ENCODE measurements at places on chromosomes 2 and 18.

DNA sequence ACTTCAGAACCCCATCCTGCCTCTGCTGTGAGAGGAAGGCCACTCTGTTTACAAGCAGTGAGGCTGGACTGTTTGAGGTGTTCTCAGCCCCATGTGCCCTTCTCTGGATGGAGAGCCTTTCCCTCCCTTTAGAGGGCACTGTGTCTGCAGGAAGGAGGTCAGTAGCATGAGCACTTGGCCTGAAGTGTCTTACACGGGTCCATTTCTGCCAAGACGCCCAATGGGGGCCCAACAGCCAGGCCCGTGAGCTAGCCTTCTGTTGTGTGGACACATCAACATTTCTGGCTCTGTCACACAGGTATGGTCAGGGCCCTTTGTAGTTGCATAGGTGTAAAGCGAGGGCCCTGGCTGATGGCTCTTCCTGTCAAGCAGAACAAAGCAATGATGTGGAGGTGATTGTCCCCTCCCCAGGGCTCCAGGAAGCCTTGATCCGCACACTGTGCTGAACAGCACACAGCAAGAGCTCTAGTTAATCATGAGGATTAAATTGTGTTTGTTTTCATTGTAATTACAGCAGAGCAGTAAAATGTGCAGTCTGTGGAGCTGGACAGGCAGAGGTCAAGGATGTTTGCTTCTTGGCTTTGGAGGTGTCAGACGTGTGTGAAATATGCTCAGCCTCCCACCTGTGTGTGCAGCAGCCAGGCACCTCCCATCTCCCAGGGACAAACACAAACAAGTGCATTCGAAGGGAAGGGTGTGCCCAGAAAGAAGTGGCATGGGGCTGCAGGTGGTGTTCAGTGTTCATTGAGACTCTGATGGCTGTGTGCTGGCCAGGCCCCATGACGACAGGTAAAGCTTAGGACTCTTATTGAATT lies 132.1 kb downstream of the SH3RF3 start:
- H3K27ac ChIP-seq, result no peak overlapping the region
- H3K27me3 ChIP-seq, result no peaks in the 10 kb centered on the region
- no peaks in the 10 kb centered on the region for H3K4me1 ChIP-seq
- peak; percentile 15 for DNase-seq
- H3K36me3 ChIP-seq, result no peaks in the 10 kb centered on the region

DNA sequence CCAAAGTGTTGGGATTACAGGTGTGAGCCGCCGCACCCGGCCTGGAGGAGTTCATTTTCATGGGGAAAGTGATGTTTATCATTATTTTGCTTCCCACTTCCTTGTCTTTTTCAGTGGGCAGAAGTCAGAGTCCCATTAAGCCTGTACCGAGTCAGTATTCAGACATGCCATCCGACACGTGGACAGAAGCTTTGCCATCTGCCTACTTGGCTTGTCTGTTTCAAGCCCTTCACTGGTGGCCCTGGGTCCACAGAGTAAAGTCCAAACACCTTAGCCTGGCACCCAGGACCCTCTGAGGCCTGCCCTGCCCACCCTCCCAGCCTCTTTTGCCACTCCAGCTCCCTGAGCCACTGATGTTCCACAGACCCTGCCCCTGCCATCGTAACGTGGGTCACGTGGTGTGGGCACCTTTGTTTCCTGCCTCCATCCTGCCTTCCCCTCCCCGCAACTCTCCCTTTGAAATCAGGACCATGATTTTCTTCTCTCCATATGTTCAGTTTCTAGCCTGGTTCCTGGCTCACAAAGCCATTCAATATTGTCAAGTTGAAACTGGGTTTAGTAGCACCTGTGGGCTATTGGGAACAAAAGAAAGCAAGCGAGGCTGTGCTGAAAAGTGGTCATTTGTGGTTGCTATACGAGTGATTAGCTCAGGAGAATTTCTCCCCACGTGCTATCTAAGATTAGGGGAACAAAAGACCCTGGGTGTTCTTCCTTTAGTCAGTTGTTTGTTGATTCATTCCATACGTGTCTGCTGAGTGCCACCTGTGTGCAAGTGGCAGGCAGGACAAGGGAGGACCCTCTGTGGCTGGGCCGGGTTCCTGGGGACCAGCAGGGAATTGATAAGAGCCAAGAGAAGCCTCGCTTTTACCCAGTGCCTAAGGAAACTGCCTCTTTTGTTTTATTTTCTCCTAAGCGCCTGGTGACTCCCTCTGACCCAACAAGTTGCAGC lies 5.1 kb upstream of the ODC1 start:
- H3K27me3 ChIP-seq, result no peaks in the 10 kb centered on the region
- no peak overlapping the region for H3K4me3 ChIP-seq
- peaks cover 8% of the 10 kb centered on the region for H3K4me1 ChIP-seq
- no peaks in the 10 kb centered on the region for H3K36me3 ChIP-seq
- DNase-seq, result no peak
- no peak overlapping the region for H3K27ac ChIP-seq

GRCh38 chr2:201257381-201257955 lies 2.9 kb upstream of the CASP8 start:
- H3K27ac ChIP-seq, result peak overlapping the region; percentile 82
- DNase-seq, result no peak
- no peaks in the 10 kb centered on the region for H3K36me3 ChIP-seq
- peak overlapping the region; percentile 68 for H3K4me3 ChIP-seq
- no peaks in the 10 kb centered on the region for H3K27me3 ChIP-seq

- no peaks in the 10 kb centered on the region for H3K36me3 ChIP-seq
- no peak overlapping the region for H3K27ac ChIP-seq
- no peak overlapping the region for H3K4me3 ChIP-seq
- no peaks in the 10 kb centered on the region for H3K27me3 ChIP-seq
- no peak for DNase-seq
These were observed 193.1 kb downstream of the HNMT start for GRCh38 chr2:138157372-138157771.
